H9 (cell line): ENCODE measurements at places on chromosomes 7 and 10. TPM values are rescaled to one million over a fixed set of nuclear protein-coding genes. Genes with fewer than 3 reads are reported as not detected.

The GHRHR gene
- 5.9 and 7.4 TPM in 2 replicates for total RNA-seq

The OR2A14 gene
- not detected in 2 replicates for total RNA-seq

The AGAP3 gene
- total RNA-seq: 97.7 and 99.6 TPM in 2 replicates

The RNF133 gene
- 0.20 and 0.31 TPM in 2 replicates for total RNA-seq

The HTR5A gene
- total RNA-seq: not detected in 2 replicates

The SPDYE11 gene
- total RNA-seq: not detected in 2 replicates

The FAM241B gene
- total RNA-seq: 13.7 and 14.7 TPM in 2 replicates

The MACC1 gene
- 9.8 and 11.0 TPM in 2 replicates for total RNA-seq

- DNase-seq: no peak
Observed at GRCh38 chr10:77506517-77507200, 130.9 kb downstream of the KCNMA1 start.

DNA sequence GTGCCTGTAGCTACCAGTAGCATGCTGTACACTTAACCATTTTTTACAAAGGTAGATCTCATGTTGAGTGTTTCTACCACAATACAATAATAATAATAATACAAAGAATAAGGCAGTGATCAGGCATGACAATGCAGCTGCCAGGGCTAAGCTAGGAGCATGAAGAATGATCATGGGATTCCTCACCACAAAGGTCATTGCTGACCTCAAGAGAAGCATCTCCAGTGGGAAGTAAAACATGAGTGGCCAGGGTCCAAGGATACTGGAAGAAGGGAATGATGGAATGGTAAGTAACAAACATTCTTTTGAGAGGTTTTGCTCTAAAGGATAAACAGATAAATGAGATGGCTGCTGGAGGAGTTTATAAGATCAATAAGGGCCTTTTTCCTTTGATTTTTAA, 591.1 kb downstream of the TNS3 start:
- DNase-seq: no peak

DNA sequence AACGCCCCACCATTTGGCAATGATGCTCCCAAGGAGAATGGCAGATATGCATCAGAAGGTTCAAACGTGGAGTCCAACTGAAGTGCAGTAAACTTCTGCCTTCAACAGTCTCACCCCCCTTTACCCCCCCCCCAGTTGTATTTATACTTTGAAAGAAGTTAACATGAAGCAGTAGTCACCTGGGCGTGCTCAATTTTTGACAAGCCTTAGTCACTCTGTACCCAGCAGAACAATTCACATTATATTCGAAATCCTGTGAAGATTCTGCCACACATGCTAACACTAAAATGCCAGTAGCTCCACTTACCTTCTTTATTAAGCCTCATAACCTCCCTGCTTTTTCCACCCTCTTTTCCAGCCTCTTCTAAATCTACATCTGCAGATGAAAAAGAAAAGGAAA, 894 bp downstream of the ATXN7L1 start:
- no peak for DNase-seq

DNA sequence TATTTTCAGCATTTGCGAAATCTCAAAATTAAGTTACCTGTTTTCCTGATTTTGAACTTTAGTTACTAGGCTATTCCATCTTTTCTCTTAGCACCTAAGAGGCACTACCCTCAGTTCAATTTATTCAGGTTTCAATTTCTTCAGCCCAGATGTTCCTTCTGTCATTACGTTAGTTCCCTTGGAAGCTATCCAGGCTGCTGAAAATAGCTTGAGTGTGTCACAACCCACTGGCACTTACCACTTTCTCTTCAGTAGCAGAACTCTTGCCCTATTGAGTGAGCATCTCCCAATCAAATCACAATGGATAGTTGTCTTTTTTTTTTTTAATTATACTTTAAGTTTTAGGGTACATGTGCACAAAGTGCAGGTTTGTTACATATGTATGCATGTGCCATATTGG, 332.7 kb upstream of the LRGUK start:
- no peak for DNase-seq

- DNase-seq: peak; percentile 62
Observed at GRCh38 chr7:22853674-22854157, 31.1 kb upstream of the TOMM7 start.

- no peak for DNase-seq
Observed at GRCh38 chr7:52911326-52911725, 124.1 kb upstream of the POM121L12 start.

DNA sequence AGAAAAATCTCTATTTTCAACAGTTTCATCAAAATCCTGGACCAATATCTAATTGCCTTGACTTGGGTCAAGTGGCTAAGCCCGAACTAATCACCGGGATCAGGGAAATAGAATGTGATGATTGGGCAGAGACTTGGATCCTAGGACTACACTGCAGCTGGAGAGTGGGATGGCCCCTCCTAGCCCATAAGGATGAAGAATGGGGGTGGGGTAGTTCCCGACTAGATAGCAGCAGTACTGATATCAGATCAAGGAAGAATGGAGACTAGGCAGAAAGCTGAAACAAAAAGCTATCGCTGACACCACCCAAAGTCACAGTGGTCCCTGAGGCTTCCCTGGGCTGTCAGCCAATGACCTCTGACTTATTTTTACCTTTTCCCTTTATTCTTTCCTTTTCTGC, 160.4 kb upstream of the PHYHIPL start:
- DNase-seq: no peak

DNA sequence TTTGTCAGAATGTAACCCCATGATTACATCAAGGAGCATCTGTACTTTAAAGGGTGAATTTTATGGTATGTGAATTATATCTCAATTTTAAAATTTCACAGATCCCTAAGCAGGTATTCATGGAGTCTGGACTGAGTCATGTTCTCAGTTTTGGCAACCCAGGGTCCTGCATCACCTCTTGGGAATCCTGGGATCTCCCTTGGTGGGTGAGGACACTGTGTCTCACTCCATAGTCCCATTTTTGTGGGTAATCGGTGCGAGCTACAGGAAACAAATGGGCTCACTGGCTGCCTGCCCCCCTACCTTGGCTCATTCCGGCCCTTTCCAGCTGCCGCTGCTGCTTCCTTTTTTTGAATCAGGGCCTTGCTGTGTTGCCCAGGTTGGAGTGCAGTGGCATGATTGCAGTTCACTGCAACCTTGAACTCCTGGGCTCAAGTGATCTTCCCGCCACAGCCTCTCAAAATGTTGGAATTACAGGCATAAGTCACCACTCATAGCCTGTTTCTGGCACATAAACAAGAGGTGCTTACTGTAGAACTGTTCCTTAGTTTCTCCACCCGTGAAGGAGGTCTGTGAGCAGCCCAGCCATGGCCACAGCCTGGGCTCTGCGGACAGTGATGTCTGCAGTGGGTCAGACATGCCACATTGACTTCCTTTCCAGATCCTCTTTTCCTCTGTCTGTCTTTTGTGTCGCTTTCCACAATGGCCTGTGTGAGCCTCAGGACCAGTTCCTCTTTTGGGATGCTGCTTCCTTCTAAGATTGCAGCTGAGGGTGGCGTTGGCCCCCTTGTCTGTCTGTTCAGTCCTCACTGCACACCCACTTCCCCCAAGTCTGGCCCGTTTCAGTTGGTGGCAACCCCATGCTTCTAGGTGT, 14.5 kb downstream of the PALD1 start:
- no peak for DNase-seq

GRCh38 chr10:91238191-91238590, 17.7 kb downstream of the PCGF5 start:
- DNase-seq: peak; percentile 32

GRCh38 chr7:74412603-74413002, 41.1 kb upstream of the GTF2IRD1 start:
- no peak for DNase-seq

DNA sequence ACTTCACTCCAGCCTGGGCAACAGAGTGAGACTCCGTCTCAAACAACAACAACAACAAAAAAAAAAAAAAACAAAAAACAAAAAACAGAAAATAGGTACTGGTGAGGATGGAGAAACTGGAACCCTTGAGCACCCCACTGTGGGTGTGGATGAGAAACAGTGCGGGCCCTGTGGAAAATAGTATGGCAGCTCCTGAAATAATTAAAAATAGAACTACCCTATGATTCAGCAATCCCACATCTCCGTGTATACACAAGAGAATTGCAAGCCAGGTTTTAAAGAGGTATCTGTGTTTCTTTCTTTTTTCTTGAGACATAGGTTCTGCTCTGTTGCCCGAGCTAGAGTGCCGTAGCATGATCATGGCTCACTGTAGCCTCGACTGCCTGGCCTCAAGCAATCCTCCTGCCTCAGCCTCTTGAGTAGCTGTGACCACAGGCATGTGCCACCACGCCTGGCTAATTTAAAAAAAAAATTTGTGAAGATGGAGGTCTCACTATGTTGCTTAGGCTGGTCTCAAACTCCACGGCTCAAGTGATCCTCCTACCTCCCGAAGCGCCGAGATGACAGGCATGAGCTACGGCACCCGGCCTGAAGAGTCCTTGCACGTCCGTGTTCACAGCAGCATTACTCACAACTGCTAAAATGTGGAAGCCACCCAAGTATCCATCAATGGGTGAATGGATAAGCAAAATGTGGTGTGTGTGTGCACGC, 39.5 kb downstream of the EBF3 start:
- DNase-seq: no peak

DNA sequence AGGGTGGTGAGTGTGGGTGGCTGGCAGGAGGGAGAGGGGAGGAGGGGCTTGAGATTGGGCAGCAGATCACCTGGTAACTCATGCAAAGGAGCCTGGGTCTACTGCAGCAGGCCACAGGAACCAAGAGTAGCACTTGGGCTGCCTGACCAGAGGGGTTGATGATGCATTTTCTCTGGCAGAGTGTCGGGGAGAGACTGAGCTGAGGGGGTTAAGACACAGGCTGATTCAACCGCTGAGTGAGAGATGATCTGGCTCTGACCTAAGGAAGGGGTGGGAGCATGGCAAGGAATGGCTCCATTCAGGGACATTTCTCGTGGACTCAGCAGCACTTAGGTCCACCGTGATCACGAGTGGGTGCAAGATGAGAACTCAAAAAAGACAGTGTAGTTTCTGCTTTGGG, 115.5 kb upstream of the STK17A start:
- no peak for DNase-seq

DNA sequence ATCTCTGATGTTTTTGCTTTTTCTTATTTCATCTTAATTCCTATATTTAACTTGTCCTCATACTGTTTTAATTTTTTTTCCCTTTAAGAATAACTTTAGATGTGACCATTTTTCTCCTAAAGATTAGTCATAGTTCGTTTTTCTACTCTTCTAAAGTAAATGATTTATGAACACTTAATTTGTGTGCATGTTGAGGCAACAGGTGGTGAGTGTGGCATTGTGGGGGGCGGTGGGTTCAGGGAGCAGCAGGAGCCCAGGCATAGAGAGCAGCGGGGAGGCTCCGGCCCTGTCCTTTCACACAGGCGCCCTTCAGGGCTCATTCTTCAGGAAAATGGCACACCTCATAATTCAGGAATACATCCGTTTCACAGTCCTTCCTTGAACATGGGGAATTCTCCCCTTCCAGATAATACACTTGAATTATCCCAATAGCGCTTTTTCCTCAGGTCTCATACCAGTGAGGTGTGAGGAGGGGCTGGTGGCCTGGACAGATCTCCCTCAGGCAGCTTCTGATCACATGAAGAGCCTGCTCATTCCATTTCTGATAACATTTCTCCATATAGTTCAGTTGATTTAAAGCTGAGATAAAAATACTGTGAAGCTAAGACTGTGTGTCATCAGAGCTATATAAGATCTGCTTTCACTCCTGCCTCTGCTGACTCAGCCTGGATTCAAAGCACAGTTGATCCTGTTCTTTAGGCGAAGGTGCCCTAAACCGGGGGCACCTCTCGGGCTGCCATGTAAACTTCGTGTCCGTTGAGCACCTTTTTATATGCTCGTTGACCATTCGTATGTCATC, 40.2 kb downstream of the CUL1 start:
- DNase-seq: no peak

GRCh38 chr7:150863946-150864345, 11.6 kb downstream of the AOC1 start:
- DNase-seq: no peak

DNA sequence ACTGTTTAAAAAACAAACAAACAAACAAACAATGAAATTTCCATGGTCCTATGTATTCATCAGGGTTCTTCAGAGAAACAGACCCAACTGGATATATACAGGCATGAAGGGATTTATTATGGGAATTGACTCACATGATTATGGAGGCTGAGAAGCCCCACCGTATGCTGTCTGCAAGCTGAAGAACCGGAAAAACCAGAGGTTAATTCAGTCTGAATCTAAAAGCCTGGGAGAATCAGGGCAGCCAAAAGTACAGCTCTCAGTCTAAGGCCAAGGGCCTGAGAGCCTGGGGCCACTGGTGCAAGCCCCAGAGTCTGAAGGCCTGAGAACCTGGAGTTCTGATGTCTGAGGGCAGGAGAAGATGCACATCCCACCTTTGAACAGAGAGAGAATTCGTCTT, 163.5 kb downstream of the MDFIC start:
- DNase-seq: no peak

DNA sequence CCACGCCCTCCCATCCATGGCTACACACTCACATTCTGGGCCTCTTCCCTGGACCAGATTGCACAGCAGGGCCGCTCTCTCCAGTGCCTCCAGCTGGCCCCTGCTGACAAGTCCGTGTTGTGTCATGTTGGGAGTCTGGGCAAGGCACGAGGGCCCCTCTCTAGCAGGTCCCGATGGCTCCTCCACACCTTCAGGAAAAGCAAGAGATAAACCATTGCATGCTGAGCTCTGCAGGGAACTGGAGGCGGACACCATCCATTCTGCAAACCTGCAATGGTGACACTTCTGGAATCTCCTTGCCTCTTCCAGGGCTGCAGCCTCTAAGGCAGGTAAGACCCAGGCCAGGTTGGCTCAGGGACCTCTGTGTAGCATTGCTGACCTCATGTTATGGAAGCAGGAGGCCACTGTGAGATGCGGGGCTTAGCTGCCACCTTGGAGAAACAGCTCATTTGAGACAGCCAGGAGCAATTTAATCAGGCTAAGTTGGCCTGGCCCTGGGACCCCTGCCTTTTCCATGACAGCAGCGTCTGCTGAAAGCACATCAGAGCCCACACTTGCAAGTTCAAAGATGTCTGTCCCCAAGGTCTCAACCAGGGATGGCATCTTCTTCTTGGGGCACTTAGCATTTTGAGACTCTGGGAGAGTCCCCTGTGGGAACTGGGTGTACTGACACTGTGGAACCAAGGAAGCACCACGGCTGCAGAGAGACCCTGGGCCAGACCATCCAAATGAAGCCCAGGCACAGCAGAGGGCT, 34.2 kb upstream of the LEP start:
- DNase-seq: no peak

DNA sequence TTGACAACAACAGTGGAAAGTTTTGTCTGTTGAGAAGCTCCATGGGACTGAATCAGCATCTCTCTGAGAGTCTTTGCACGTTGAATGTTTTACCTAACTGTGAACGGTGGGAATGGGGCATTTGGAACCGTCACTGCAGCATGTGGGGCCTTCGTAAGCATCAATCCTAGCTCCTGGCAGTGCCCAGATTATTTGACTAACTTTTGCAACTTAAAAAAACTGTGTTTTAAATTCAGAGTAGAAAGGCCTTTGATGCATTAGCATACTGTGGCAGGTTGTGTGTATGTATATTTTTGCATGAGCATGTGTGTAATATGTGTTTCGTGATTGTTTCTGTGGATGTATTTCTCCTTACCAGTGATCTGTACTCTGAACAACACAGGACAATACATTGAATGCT, 194.5 kb downstream of the TCF7L2 start:
- no peak for DNase-seq

- DNase-seq: no peak
Observed at GRCh38 chr7:30472784-30473775, 5.5 kb downstream of the NOD1 start.

GRCh38 chr7:28956608-28957063, 1.5 kb downstream of the TRIL start:
- DNase-seq: peak; percentile 91
